ENCODE measurements at places on chromosomes 6 and 20.

GRCh38 chr6:167736486-167737204, 90.1 kb upstream of the AFDN start:
- no peak for DNase-seq

- no peak for DNase-seq
Measured at GRCh38 chr6:46452312-46452917, 38.8 kb downstream of the RCAN2 start.

DNA sequence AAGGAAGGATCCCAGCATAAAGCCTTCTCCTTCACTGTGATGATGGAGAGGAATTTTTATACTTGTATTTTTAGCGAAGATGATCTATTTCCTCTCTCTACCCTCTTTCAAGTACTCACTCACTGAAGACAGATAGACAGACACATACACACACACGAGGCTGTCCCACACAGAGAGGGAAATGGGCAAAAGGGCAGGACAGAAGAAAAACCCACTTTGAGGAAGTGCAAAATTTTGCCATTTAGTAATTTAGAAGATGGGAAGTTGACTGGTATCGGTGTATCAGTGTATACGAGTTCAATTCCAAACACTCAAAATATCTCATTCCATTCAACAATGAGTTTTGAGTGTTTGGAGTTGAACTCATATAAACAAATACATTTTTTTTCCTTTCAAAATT, 30.9 kb downstream of the HEBP2 start:
- no peak for DNase-seq

DNA sequence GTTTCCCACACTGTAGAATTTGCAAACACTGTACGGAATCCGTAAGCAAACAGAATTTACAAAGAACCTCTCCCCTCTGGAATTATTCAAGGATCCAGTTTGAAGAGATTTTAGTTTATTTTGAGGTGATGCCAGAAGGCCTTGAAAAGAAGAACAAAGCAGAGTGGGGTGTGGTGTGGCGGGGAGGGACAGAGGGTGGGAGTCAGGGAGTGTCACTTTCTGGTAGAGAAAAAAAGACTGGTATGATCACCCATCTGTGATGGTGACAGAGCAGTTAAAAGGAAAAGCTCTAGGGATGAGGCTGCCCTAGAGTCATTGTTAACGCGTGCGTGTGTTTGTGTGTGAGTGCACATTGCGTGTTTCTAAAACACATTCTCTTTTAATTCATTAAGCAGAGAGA, 97.0 kb upstream of the F13A1 start:
- DNase-seq = no peak

DNA sequence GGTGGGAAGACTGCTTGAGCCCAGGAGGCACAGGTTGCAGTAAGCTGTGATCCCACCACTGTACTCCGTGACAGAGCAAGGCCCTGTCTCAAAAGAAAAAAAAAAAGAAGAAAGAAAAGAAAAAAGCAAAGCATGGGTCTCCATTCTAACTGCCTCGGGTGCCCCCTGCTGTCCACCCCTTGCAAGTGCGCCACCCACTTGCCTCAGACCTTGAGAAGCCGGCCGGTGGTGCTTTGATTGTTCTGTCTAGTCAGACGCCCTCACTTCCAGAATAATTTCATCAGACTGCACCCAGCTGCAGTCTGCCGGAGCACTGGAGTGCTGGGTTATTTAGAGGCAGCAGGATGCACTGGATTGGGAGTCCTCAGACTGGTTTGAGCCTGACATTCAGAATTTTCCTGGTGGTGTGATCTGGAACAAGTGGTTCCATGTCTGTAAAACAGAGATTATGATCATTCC, 17.6 kb upstream of the TM9SF4 start:
- DNase-seq = peak; percentile 56

DNA sequence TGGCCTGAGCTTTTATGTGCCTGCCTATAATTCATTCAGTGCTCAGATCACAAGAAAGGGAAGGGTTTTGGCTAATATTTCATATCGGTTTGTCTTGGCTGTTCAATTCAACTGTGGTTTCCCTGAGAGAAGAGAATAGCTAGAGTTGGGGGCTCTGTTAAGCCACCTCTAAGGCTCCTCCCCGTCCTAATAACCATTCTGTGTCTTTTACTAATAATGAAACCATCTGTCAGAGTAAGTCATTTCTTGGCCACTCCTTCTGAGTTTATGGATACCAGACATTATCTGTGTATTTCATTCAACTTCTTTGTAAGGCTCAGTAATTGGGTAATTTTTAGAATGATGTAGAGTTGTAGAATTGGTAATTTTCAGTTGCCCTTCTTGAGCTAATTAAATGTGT, 5.2 kb downstream of the STX11 start:
- DNase-seq = no peak

DNA sequence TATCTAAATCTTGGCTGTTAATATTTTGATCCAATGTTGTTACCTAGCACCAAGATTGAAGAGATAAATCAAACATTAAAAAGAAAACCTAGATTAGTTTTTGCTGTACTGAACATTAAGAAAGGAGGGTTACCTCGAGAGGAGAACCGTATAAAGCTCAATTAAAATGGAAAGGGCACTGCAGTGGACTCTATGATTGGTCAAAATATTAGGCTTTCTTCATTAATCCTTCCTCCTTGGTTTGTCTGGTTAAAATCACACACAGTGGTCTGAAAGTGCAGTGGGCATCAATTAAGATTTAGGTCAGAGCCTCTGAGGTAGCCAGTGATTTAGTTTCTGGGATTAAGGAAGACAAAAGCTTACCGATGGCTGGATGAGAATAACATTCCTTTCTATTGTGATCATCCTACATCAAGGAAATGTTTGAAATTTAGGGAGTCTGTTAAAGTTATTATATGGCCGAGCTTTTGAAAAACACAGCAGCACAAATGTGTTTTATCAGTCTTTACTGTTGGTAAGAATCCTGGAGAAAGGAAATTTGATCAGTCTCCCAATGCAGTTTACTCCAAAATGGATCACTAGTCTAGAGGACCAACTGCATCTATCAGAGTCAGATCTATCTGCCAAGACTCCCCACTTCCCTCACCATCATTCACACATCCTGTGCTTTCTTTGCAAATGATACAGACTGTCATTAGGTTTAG, 134.6 kb upstream of the NEDD9 start:
- DNase-seq = no peak

GRCh38 chr20:54723723-54724122, 248.3 kb downstream of the DOK5 start:
- DNase-seq = no peak

DNA sequence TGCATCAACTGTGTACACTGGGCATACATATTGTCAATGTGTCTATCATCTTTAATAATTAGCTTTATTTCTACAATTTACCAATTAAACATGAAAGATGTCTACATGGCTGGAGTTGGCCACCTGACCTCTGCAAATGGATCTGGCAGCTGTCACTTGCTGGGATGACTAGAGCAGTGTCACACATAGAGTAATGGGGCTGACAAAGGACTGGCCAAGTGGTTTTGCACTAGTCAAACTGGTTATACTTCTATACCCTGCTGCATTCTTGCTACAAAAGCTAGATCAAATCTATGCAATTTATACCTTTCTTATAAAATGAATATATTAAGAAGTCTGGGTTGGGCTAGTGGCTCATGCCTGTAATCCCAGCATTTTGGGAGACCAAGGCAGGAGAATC, 99.3 kb downstream of the SESN1 start:
- DNase-seq = no peak

DNA sequence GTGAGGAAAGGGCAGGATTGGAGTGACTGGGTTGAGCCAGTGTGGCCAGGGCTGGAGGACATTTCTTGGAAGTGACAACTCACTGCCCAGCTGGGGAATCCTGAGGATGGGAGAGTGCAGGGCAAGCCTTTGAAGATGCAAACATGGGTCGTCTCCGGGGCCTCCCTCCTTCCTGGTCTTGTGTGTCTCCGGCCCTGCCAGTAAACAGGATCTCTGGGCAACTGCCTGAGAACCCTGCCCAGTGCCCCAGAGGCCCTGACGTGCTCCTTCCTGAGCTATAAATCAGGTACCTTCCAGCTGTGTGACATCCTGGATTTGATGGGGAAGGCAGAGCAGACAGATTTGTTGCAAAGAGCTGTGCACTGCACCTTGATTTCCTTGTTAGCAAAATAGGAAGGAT, 12.9 kb upstream of the TCF15 start:
- DNase-seq = no peak

- no peak for DNase-seq
Measured at GRCh38 chr20:1685304-1686052, 27.9 kb upstream of the SIRPG start.

GRCh38 chr6:130882370-130882769, 55.2 kb downstream of the SMLR1 start:
- no peak for DNase-seq

DNA sequence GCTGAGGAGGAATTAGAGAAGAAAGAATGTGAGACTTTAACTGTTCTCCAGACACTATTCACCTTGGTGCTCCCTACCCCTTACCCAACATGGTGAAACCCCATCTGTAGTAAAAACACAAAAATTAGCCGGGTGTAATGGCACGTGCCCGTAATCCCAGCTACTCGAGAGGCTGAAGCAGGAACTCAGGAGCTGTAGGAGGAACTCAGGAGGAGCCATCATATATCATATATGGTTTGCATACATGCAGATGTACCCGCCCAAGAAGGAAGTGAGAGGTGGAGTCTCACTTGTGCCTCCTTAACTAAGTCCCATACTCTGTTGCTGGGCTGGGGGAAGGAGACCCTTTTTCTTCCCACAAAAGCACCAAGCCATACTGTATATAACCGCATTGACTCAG, 35.5 kb upstream of the ME1 start:
- DNase-seq = no peak

- no peak for DNase-seq
Measured at GRCh38 chr6:53426667-53427270, 78.0 kb upstream of the ELOVL5 start.

DNA sequence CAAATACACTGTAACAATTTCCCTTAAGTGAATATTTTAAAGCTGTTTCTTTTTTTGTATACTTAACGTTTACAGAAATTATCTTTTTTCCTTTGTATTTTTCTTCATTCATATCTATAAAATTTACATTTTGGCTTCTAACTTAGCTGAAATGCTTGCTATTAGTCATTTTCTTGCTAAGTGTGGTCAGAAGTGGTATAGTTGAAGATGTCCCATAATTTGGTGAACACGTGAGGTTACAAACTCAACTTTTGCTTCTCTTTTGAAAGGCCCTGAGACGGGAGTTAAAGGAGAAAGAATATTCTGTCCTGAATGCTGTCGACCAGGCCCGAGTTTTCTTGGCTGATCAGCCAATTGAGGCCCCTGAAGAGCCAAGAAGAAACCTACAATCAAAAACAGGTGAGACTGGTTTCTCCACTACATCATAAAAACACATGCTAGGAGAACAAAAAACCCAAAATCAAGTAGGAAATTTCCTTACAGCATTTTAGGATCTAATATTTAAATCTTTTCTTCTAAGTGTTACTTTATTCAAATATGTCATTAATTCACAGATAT, 445.0 kb downstream of the UTRN start:
- no peak for DNase-seq
